ENCODE measurements at places on chromosomes 4 and X.

DNA sequence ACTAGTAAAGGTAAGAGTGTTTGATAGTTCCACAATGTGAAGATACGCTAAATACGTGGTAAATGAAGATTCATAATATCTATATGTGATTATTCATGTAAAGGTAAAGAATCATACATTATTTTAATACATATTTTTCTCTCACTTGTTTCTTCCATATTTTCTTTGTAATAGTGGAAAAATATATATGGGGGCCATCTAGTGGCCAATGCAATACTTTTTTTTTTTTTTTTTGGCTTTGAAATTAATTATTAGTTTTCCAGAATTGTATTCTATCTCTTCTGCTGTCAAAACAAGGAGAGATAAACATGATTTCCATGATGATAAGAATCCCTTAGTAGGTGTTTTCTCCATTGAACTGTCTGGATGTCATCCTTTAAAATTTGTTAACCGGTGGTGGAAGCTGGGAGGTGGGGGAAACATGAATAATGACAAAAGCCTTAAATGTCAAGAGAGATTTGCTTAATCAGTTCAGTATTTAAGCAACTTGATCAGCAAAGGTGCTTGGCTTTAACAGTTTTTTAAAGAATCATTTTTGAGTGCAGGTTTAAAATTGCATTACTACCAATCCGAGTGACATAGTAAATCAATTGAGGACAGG, 508.7 kb upstream of the HTR2C start:
- H3K4me1 ChIP-seq, result no peaks in the 10 kb centered on the region
- no peak overlapping the region for H3K27ac ChIP-seq
- no peaks in the 10 kb centered on the region for H3K27me3 ChIP-seq
- H3K4me3 ChIP-seq, result no peak overlapping the region
- H3K36me3 ChIP-seq, result no peaks in the 10 kb centered on the region

DNA sequence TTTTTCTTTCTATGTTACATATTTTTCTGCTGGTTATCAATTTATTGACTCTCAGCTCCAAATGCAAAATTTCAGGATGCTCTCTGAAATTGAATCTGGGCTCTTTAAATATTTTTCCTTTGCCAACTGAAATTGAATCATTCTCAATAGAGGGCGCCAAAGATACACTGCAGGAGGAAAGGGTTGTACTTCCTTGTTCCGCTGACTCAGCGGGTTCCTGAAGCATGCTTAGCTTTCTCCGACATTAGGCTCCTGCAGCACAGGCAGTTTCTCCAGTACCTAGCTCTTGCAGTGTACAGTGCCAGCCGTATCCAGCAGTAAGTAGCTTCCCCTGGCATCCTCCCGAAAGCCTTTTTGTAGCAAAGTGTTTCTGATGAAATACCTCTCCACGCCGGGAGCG, 28.8 kb upstream of the CFAP47 start:
- no peak for DNase-seq
- H3K4me1 ChIP-seq, result no peaks in the 10 kb centered on the region
- H3K4me3 ChIP-seq, result no peak overlapping the region
- H3K27me3 ChIP-seq, result no peaks in the 10 kb centered on the region

- no peaks in the 10 kb centered on the region for H3K4me1 ChIP-seq
- H3K36me3 ChIP-seq, result no peaks in the 10 kb centered on the region
- no peak for DNase-seq
- no peak overlapping the region for H3K4me3 ChIP-seq
Measured at GRCh38 chr4:95050980-95051701, 293.4 kb downstream of the BMPR1B start.

DNA sequence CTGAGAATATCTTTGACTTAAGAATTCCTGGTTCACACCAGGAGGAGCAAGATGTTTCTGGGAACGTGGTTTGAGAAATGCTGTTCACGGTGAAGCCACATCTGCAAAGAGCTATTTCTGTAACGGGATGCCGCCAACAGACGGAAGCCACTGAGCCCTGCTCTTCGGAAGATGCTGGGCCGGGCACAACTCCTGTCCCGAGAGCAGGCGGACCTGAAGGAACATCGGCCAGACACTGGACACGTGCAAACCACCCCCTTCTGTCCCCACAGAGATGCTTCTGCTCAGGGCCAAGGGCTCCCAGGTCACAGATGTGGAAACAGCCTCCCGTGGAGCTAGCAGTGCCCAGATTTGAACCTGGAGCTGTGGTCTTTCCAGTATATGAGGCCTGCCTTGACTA, 24.3 kb downstream of the HMX1 start:
- H3K36me3 ChIP-seq, result no peaks in the 10 kb centered on the region
- no peaks in the 10 kb centered on the region for H3K4me1 ChIP-seq
- H3K27ac ChIP-seq, result no peak overlapping the region
- H3K4me3 ChIP-seq, result no peak overlapping the region
- peaks cover 4% of the 10 kb centered on the region for H3K27me3 ChIP-seq

DNA sequence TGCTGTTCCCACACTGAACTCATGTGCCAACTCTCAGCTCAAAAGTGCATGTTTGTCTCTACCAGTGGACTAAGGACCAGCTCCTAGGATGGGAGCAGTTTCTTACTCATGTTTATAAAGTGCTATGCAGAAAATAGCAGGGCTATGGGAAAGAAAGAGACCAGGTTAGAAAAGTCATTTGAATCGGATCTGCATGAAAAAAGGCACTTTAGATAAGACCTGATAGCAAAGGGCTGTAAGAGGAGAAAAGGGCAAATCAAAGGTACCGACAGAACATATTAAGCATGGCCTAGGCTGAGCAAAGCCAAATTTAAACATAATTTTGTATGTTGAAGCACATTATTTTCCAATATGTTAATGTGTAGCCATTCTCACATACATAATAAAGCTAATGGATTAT, 362.3 kb upstream of the ZFP42 start:
- no peaks in the 10 kb centered on the region for H3K27me3 ChIP-seq
- H3K27ac ChIP-seq, result no peak overlapping the region
- H3K36me3 ChIP-seq, result no peaks in the 10 kb centered on the region
- H3K4me3 ChIP-seq, result no peak overlapping the region
- H3K4me1 ChIP-seq, result no peaks in the 10 kb centered on the region

DNA sequence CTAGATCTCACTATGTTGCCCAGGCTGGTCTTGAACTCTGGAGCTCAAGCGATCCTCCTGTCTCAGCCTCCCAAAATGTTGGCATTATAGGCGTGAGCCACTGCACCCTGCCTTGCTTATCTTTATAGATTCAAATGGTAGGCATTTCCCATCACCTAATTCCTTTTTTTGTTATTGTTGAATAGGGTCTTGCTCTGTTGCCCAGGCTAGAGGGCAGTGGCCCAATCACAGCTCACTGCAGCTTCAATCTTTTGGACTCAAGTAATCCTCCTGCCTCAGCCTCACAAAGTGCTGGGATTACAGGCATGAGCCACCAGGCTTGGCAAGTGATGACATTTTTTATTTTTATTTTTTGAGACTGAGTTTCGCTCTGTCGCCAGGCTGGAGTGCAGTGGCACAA, 16.7 kb upstream of the WDR45 start:
- H3K36me3 ChIP-seq, result no peaks in the 10 kb centered on the region
- no peak for DNase-seq
- no peak overlapping the region for H3K4me3 ChIP-seq
- H3K27ac ChIP-seq, result no peak overlapping the region
- H3K27me3 ChIP-seq, result no peaks in the 10 kb centered on the region

DNA sequence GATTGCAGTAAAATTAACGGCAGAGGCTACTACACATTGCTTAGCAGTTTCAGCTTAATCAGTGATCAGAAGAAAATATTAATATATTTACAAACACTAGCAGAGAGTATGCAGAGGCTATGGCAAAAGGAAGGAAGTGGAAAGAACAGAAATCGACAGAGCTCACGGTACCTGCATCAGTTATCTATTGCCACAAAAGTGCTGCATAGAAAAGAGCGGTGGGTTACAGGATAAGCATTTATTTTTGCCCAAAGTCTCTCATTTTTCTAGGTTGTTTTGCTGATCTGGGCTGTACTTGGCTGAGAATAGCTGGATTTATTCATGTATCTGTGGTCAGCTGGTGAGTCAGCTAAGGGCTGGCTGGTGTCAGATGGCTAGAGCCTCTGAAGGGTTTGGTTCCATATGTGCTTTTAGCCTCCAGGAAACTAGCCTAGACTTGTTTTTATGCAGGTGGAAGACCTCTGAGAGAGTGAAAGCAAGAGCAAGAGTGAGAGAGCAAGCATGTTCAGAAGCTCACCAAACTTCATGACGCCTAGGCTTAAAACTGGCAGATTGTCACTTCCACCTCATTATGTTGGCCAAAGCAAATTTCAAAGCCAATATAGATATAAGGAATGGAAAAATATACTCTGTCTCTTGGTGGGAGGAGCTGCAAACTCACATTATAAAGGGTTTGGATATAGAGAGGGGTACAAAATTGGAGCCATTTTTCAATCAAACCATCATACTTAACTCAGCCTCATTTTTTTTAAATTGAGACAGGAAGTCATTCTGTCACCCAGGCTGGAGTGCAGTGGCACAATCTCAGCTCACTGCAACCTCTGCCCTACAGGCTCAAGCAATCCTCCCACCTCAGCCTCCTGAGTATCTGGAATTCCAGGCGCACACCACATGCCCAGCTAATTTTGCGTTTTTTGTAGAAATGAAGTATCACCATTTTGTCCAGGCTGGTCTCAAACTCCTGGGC, 153.2 kb upstream of the RPL34 start:
- no peak overlapping the region for H3K4me3 ChIP-seq
- peaks cover 5% of the 10 kb centered on the region for H3K27me3 ChIP-seq
- H3K36me3 ChIP-seq, result no peaks in the 10 kb centered on the region
- DNase-seq, result no peak
- no peaks in the 10 kb centered on the region for H3K4me1 ChIP-seq
- no peak overlapping the region for H3K27ac ChIP-seq

DNA sequence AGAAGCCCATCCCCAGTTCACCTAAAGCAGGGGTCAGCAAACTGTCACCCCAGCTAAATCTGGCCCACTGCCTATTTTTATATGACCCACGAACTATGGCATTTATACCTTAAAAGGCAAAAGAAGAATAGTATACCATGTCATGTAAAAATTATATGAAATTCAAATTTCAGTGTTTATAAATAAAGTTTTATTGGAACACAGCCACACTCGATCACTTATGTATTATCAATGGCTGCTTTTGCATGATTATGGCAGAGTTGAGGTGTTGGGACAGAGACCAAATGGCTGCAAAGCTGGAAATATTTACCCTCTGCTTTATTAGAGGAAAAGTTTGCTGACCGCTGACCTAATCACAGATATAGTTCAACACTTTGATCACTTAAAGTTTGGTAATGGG, 59.2 kb upstream of the GATB start:
- H3K27ac ChIP-seq, result no peak overlapping the region
- no peaks in the 10 kb centered on the region for H3K36me3 ChIP-seq
- no peak overlapping the region for H3K4me3 ChIP-seq
- DNase-seq, result no peak

DNA sequence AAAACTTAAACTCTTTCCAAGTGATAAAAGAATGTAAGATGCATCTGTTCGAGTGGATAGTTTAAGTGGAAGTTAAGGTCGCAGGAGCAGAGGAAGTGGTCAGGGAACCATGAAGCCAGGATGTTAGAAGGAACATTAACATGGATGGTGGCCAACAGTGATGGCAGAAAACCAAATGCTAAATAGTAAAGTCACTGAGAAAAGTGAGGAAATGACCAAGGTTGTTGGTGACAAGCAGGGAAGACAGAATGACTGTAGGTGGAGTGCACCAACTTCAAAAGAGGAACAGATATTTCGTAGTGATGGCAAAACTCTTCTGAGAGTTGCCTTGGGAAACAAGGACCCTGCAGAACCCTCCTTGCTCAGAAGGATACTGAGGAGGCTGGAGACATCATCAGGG, 226.2 kb downstream of the PALLD start:
- peaks cover 12% of the 10 kb centered on the region for H3K27me3 ChIP-seq
- DNase-seq, result no peak
- H3K4me1 ChIP-seq, result peaks cover 2% of the 10 kb centered on the region
- H3K4me3 ChIP-seq, result no peak overlapping the region
- H3K36me3 ChIP-seq, result no peaks in the 10 kb centered on the region

GRCh38 chrX:34197946-34198345, 65.8 kb upstream of the FAM47A start:
- H3K4me3 ChIP-seq, result no peak overlapping the region
- no peak for DNase-seq
- H3K36me3 ChIP-seq, result no peaks in the 10 kb centered on the region
- H3K27me3 ChIP-seq, result no peaks in the 10 kb centered on the region
- H3K27ac ChIP-seq, result no peak overlapping the region

- DNase-seq, result no peak
- peaks cover 4% of the 10 kb centered on the region for H3K27me3 ChIP-seq
- no peaks in the 10 kb centered on the region for H3K4me1 ChIP-seq
Measured at GRCh38 chrX:20715176-20715575, 448.5 kb upstream of the RPS6KA3 start.

DNA sequence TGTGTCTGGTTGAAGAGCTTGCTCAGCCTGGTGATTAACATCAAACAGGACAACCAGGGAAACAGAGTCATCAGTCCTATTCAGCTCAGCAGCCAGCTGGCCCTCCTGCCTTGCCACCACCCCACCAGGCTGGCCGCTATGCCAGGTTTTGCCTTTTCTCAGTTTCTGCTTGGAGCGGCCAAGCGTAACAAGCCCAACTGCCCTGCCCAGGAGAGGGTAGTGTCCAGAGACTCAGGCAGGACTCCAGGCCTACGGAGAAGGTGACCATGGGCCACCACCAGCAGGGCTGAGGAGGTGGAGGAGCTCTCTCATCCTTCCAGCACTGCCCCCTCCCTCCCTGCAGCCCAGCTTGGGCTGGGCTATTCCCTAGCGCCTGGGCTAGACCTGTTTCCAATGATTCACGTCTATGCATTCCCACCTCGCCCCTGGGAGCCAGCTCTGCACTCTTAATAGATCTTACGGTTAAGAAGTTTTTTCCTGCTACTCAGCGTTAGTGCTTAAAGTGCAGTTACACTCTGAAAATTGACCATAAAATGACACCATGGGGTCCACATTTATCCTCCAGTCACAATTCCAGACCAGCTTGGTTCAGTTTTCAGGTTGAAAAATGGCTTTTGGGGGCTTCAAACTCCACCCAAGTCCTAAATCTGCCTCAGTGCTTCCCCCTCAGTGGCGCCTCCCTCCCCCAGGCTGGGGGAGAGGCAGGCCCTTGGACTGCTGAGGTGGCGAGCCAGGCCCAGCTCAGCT, 124.0 kb upstream of the PJA1 start:
- DNase-seq, result no peak
- peaks cover 7% of the 10 kb centered on the region for H3K4me1 ChIP-seq
- H3K27me3 ChIP-seq, result no peaks in the 10 kb centered on the region
- no peak overlapping the region for H3K4me3 ChIP-seq

GRCh38 chr4:137630252-137630651, 98.0 kb upstream of the PCDH18 start:
- no peaks in the 10 kb centered on the region for H3K36me3 ChIP-seq
- H3K4me1 ChIP-seq, result no peaks in the 10 kb centered on the region

GRCh38 chr4:2820216-2820982, 23.2 kb upstream of the ADD1 start:
- H3K27ac ChIP-seq, result no peak overlapping the region
- H3K4me3 ChIP-seq, result no peak overlapping the region
- no peaks in the 10 kb centered on the region for H3K27me3 ChIP-seq
- H3K4me1 ChIP-seq, result peaks cover 24% of the 10 kb centered on the region

DNA sequence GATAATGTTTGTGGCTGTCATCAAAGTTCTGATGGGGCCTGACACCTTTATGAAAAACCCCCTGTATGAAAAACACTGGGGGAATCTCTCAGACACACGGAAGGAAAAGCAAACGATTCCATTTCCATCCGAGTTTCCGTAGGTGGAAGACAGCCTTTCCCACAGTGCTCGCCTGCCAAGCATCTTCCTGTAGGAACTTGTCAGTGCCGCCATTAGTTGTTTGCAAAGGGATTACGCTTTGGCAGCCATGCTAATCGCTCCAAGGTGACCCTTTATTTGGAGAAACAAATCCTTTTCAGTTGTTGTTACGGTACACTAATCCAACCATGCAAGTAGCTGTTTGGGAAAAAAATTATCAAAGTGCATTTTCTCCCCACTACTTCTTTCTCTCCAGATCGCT, 44.4 kb upstream of the STOX2 start:
- no peak overlapping the region for H3K4me3 ChIP-seq
- no peaks in the 10 kb centered on the region for H3K4me1 ChIP-seq
- no peak for DNase-seq
- no peaks in the 10 kb centered on the region for H3K36me3 ChIP-seq
- peaks cover 19% of the 10 kb centered on the region for H3K27me3 ChIP-seq
